ENCODE measurements at places on chromosomes 1 and 21. TPM values are rescaled to one million over a fixed set of nuclear protein-coding genes. Genes with fewer than 3 reads are reported as not detected.

- no peak for DNase-seq
Observed at GRCh38 chr21:36456729-36457414, 23.1 kb downstream of the CLDN14 start.

GRCh38 chr1:167720965-167721616 is 691 bp upstream of the MPZL1 start:
- DNase-seq: no peak

Gene IQCC
- total RNA-seq: 8.7 TPM

- no peak for DNase-seq
Observed at GRCh38 chr21:37118187-37118826, 45.3 kb downstream of the TTC3 start.

Gene RHEX
- not detected for total RNA-seq

Gene FCRL5
- 0.14 TPM for total RNA-seq

GRCh38 chr21:36079010-36079649 is 9.3 kb downstream of the CBR1 start:
- DNase-seq: no peak

Data from H7 (cell line).